Stimulated activated CD8-positive, alpha-beta memory T cell treated with anti-CD3 and anti-CD28 coated beads, Interleukin-7, amount 100 ng/mL, for 4 hours (primary cell): ENCODE measurements at places on chromosomes 1 and 21.

DNA sequence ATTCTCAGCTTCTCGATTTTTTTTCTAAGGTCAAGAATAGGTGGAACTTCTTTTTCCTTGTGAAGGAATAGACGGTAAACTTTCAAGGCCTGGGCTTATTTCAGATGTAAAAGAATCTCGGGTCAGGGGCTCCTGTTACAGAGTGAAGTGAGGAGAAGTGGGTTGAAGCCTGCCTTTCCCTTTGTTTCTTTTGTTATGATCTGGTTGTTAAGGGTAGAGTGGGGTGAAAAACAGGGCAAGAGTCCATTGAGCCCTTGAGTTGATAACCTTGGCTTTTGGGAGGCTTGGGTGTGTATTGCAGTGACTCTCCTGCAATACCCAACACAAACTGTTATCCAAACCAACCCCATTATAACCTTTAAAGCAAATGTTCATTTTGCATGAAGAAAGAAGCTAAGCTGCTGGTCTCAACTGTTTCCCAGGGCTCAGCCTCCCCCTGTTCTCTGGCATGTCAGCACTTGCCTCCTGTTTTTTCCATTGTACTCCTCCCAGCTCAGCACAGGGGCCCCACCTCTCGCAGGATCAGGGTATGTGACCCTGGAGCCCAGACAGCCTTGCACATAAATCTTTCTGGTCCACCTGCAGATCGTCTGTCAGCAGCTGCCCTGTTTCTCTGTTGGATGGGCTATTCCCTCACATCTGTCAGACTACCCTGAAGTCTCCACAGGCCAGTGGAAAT lies 102.4 kb downstream of the CACHD1 start:
- DNase-seq, result no peak

GRCh38 chr1:151502859-151503780 lies 8.1 kb upstream of the CGN start:
- DNase-seq, result no peak

DNA sequence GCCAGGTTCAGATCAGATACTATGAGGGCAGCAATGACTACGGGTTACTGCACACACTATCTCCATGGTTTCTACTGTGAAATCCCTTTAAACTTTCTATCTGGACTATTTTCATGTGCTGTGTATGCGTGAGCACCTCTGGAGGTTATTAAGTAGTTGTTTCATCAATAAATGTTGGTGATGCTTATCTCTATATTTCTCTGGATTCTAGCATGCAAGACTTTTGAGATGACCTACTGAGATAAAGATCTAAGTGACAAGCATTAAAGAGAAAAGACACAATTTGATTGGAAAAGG lies 194.0 kb downstream of the NRIP1 start:
- DNase-seq, result no peak

- no peak for DNase-seq
Measured at GRCh38 chr1:17060306-17060749, 6.5 kb upstream of the SDHB start.

DNA sequence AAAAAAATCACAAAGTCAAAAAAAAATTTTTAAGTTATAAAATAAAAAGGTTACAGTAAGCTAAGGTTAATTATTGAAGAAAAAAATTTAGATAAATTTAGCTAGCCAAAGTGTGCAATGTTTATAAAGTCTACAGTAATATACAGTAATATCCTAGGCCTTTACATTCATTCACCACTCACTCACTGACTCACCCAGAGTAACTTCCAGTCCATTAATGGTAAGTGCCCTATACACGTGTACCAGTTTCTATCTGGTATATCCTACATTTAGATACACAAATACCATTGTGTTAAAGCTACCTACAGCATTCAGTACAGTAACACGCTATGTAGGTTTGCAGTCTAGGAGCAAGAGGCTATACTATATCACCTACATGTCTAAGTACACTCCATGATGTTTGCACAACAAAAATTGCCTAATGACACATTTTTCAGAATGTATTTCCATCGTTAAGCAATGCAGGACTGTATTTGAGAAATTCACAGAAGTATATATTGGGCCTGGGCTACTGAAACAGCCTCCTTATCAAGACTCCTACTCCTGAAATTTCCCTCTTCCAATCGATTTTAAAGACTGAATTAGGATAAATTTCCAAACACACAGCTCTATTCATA lies 155.1 kb downstream of the COP1 start:
- DNase-seq, result no peak

- no peak for DNase-seq
Measured at GRCh38 chr1:85373378-85373708, 91.6 kb downstream of the DDAH1 start.

DNA sequence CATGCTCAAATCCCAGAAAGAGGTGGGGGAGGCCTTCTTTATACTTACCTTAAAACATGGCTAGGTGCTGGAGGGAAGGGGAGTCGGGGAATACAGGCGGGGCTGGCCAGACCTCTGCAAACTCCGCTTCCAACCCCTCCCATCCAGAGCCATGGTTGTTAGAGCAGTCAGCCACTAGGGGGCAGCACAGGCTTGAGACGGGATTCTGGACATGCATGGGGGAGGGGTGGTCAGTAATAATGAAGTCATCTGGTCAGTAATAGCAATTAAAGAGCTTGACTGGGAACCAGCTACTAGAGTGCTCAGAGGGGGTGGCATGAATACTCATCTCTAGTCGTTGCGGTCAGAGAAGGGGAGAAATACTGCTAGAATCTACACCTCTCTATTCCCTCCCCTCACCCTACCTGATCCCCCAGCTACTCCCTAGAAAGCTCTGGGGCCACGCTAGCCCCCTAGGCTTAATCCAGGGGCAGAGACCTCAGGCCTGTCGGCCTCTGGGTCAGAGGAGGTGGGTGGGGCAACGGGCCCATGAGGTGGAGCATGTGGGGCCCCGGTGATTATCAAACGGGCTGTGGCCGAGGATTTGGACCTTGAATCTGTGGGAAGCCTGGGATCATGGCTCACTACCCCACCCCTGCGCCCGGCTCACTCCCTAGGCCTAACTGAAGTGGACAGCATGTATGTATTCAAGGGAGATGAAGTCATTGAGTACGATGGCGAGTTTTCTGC lies 2.9 kb downstream of the CASQ1 start:
- peak; percentile 50 for DNase-seq

DNA sequence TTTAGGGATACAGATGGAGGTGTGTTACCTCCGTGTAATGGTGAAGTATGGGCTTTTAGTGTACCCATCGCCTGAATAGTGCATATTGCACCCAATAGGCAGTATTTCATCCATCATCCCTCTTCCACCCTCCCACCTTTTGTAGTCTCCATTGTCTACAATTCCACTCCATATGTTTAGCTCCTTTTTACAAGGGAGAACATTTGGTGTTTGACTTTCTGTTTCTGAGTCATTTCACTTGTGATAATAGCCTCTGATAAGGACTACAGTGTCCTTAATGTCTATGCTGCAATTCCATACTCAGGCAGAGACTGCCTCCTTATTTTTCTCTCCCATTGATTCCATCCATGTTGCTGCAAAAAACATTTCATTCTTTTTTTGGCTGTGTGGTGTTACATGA lies 48.7 kb downstream of the OVGP1 start:
- DNase-seq, result no peak

GRCh38 chr1:25821630-25822091 lies 1.9 kb downstream of the MTFR1L start:
- DNase-seq, result no peak

- no peak for DNase-seq
Measured at GRCh38 chr1:58765006-58765405, 18.8 kb downstream of the JUN start.

- DNase-seq, result no peak
Measured at GRCh38 chr21:32134441-32135130, 144.3 kb downstream of the MIS18A start.

DNA sequence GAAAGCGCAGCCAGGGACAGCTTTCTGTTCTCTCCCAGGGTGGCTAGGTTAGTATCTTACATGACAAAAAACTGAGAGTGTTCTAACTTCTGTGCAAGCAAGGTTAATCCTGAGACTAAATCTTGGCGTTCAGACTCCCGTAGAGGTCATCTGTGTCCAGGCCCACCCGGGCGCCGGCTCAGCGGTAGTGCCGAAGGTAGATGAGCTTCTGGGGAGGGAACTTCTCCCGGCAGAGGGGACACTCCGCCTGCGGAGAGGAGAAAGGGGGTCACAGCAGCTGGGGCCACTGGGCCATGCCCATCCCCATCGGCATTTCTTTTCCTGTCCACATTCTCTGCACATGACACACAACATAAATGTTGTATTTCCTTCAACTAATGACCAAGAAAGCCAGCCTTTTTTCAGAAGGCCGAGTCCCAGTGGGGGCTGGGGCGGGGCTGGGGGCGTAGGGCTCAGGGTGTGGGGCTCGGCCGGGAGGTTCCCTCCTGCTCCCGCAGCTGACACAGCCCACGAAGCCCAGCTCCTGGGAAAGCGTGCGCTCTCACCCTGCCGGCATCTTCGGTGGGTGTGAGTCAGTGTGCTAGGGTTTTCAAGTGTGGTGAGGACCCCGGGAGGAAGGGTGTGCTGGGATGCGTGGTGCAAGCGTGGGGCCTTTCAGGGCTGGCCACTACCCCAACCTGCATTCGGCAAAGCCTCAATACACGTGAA lies 6.6 kb downstream of the PEX10 start:
- no peak for DNase-seq

- DNase-seq, result peak; percentile 25
Measured at GRCh38 chr1:110196917-110197765, 13.0 kb upstream of the KCNC4 start.

- no peak for DNase-seq
Measured at GRCh38 chr1:179175011-179175841, 54.3 kb downstream of the ABL2 start.

DNA sequence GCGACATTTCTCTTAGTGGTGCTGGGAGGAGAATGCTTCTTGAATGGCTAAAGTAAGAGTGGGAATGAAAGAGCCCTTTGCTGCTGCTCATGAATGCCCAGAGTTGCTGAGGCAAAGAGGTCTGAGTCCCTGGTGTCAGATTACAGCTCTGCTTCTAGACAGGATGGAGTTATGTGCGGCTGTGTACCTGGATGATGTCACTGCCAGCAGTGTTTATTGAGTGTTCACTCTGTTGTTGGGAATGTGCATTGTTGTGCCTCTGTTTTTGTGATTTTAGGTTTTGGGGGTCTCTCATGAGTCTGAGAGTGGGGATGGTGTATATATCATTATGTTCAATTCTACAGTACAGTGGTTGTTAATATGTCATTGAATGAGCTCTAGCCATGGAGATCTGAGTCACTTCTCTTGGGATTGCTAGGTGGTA lies 2.7 kb downstream of the CDC14A start:
- no peak for DNase-seq

- no peak for DNase-seq
Measured at GRCh38 chr21:17554120-17554519, 41.3 kb downstream of the CXADR start.

GRCh38 chr1:91605566-91605965 lies 104.9 kb downstream of the CDC7 start:
- no peak for DNase-seq

GRCh38 chr21:36425286-36425685 lies 40.1 kb downstream of the CHAF1B start:
- DNase-seq, result no peak

GRCh38 chr1:239819096-239819495 lies 272.6 kb upstream of the FMN2 start:
- DNase-seq, result no peak

DNA sequence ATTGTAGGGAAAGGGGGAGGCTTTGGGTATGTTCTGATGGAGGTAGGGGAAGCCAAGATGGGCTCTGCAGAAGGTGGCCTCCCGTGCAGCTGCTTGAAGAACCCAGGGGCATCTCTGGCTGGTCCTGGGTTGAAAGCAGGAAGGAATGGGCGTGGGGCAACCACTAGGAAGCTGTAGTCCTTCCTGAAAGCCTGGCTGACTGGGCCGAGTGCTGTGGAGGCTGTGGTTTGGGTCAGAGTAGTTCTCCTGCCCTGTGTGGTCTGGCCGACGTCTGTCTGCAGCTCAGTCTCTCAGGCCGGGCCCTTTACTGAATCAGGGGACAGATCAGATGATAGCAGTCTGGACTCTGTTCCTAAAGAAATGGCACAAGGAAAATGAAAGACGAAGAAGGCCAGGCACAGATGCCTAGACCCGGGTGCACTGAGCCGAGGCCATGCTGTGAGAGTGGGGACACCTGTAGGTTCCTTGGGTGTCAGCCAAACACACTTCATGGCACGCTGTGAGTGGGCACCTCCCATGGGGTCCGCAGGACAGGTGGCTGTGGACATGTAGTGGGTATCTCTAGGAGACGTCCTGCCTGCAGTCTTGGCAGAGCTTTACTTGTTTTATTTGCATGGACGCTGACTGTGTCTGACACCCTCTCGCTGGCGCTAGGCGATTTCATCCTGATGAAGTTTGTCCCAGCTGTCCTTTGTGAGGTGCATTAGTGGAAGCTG lies 87.0 kb downstream of the POFUT2 start:
- DNase-seq, result no peak

DNA sequence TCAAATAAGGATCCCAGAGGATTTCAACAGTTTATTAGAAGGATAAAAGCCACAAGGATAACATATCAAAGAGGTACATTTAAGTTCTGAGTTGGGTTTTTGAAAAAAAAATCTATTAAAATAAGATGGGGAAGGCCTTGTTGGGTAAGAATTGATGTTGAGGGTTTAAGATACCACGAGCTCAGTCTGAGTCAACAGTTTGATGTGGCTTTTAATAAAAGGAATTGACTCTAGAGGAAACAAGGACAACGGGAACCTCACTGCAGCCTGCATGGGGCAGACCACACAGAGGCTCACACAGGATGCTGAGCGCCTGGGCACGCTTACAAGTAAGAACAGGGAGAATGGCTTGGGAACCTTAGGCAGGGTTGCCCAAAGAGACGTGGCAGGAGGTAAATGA lies 107.5 kb downstream of the TIAM1 start:
- DNase-seq, result no peak

DNA sequence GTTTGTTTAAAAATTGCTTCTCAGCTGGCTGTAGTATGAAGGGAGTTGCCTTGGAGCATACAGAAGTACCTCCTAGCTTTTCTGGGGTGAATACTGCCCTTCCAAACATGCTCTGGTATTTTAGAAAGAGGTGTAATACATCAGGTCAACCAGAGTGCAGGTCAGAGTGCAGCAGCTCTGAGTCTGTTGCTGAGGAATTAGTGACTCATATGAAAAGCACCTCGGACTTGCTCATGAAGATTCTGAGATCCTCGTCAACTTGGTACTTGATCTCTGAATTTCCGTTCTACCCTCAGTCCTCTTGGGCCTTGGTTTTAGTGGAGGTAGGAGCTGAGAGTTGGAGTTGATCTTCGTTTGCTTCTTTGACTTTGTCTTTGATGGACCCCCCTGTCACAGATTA lies 67.3 kb downstream of the NOS1AP start:
- no peak for DNase-seq

- DNase-seq, result no peak
Measured at GRCh38 chr1:58435376-58435775, 111.2 kb downstream of the OMA1 start.
